NCI-H524 treated with DMSO at 0.1 percent for 48 hours (cell line): ENCODE measurements at places on chromosomes 12 and 14.

DNA sequence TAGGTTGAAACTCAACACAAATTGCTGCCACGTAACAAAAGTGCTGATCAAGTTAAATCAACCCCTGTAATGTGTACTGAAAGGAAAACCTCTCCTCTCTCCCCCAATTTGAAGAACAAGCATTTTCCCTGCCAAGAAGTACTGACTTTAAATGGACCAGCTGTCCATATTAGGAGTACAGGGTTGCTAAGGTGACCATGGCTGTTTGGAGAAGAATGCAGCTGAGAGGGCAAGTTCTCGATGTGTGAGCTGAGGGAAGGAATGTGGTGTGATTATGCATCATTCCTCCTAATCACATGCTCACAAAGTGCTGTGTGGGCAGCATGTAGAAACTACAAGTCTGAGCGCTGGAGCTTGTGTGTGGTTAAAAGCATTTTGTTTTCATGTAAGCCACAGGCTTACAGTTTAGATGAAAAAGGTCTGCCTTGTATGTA is 50.9 kb upstream of the CCT2 start:
- no peak for DNase-seq

DNA sequence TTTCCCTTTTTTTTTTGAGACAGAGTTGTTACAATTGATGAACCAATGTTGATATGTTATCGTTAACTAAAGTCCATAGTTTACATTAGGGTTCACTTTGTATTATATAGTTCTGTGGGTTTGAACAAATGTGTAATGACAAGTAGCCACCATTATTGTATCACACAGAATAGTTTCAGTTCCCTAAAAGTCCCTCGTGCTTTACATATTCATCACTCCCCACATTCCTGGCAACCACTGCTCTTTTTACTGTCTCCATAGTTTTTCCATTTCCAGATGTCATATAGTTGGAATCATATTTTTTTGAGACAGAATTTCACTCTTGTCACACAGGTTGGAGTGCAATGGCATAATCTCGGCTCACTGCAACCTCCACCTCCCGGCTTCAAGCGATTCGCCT is 12.5 kb downstream of the HSD17B6 start:
- no peak for DNase-seq

GRCh38 chr12:94427501-94428381 is 31.9 kb downstream of the CEP83 start:
- DNase-seq = no peak

- DNase-seq = no peak
Observed at GRCh38 chr14:104080376-104081260, 4.9 kb upstream of the ASPG start.

- DNase-seq = no peak
Observed at GRCh38 chr12:49365542-49365941, 1.7 kb upstream of the SPATS2 start.

DNA sequence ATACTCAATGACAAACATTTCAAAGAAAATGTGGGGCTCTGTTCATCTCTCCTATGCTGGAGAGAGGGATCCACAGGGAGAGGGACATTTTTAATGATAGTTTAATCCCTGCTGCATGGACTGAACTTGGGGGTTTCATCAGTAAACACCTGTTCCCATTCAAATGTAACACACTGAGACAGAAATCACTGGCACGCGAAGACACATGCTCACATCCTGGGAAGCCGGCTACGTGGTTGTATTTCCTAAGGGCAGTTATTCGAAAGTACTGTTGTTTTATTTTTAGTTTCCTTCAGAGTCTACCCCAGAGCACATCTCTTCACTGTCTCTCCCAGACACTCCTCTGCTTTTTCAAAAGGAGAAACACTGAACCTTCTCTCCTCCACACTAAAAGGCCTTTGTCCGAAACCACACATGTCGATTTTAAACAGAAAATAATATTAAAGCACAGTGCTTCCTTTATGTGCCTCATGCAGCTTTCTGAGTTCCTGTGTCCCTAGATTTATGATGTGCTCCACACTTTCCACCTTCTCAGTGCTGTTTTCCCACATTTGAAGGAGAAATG is 52.8 kb downstream of the PTHLH start:
- no peak for DNase-seq

DNA sequence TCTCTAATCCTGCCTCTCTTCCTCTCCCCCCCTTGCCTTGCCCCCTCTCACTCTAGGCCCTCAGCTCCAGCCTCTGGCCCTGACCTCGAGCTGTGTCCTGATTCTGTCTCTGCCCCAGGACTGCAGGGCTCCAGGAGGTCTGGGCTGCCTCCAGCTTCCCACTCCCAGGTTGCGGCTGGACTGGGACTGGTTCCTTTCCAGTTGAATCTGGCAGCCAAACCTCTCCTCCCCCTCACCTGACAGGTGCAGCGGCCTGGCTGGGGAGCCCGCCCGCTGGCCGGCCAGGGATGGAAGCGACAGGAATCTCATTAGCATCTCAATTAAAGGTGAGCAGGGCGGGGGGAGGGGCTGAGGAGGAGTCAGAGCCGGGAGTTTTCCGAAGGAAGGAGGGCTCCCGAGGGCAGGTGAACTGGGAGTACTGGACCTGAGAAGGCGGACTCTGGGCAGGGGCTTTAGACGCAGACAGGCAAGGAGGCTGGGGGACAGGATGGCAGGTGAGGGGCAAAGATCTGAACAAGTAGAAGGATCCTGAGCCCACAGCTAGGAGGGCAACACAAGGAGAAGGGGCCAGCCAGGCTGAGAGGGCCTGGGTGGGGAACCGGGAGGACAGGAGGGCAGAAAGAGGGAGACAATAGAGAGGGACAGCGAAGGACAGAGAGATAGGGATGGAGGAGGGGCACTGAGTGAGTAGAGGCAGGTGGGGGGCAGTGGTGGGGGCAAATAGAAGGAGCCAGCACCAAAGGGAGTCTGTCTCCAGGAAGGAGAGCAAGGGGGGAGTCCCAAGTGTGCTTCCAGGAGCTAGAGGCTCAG is at the start of gene SCNN1A:
TSS of gene SCNN1A (minus strand) at position 295 of the 810 bp plus-strand sequence. CDS start 780 bp downstream, outside the sequence.
- no peak for DNase-seq

- DNase-seq = no peak
Observed at GRCh38 chr14:103196716-103197115, 73.5 kb downstream of the TNFAIP2 start.

DNA sequence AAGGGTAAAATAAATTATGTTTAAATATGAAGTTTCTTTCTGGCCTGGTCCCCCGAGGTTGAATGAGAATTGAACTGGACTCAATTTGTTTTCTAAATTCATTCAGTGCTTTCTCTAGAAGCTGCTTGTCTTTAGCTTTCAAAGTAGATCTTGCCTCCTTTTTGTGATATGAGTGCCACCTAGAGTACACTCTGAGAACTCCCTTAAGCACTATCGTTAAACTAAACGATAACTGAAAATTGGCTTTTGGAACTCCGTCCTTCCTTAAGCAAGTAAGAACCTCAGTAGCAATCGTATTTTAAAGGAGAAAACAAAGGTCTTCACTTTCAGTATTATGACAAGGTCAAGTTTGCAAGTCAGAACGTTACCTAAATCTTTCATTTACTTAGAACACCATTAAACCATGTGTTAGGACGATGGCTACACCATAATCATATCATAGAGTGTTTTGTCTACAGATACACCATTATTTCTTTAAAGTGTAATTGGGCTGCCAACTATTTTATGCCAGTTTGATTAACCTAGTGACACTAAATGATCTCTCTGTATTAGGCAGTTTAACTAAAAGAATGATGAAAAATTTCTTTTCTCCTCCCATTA is 364.8 kb downstream of the SNAPC1 start:
- DNase-seq = peak; percentile 38
